ENCODE measurements at places on chromosomes 7 and 10.

- DNase-seq, result no peak
Observed at GRCh38 chr7:130927564-130927963, 193.6 kb upstream of the KLF14 start.

- no peak for DNase-seq
Observed at GRCh38 chr7:156639426-156640256, 933 bp upstream of the RNF32 start.

DNA sequence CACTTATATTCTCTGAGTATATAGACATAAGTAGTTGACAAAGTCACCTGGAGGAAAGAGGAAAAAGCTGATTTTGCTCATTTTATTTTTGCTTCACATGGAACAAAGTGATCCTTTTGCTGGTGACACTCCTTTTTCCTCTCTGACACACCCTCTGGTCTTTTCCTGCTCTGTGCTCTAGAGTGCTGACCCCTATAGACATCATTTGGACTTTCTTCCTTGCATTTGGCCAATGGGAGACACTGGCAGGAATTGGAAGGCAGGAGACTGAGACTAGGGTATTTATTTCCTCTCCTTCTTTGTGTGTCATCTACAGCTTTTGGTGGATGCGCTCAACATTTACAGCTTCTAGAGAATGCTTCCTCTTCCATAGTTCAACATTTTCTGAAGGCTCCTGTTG is 1078.1 kb downstream of the SORCS1 start:
- no peak for DNase-seq

- no peak for DNase-seq
Observed at GRCh38 chr7:105512415-105512814, 9.7 kb downstream of the PUS7 start.

DNA sequence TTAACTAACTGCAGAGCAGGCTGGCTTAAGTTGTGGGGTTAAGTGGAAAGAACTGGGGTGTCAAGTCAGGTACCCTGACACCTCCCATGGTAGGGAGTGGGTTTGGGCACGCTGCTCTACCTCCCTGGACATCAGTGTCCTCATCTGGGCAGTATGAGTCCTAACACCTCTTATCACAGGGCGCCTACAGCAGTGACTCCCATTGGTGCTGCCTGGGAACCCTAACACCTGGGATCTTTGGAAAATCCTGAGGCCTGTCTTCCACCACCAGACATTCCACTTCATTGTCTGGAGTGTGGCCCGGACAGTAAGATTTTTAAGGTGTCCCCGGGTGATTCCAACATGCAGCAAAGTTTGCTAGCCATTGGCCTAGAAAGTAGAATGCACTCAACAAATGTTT is 239.1 kb downstream of the SKAP2 start:
- DNase-seq, result no peak

DNA sequence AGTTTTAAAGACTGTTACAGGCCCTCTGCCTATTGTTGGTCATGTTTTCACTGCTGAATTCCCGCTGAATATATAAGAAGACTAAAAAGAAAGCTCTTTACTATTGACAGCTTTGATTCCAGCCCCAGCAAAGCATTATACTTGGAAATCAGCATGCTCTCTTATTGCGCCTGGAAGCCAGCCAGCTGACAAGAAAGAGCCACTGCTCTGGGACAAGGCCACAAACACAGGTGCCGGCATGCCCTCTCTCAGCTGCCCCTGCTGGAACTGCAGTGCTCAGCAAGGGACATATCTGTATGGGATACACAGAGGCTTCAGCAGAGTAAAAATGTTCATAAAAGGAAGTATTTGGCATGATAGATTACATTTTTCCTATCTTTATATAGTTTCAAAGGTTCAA is 523.9 kb downstream of the ADRA2A start:
- no peak for DNase-seq
